MV-4-11 (cell line): ENCODE measurements at places on chromosomes 11 and 22.

DNA sequence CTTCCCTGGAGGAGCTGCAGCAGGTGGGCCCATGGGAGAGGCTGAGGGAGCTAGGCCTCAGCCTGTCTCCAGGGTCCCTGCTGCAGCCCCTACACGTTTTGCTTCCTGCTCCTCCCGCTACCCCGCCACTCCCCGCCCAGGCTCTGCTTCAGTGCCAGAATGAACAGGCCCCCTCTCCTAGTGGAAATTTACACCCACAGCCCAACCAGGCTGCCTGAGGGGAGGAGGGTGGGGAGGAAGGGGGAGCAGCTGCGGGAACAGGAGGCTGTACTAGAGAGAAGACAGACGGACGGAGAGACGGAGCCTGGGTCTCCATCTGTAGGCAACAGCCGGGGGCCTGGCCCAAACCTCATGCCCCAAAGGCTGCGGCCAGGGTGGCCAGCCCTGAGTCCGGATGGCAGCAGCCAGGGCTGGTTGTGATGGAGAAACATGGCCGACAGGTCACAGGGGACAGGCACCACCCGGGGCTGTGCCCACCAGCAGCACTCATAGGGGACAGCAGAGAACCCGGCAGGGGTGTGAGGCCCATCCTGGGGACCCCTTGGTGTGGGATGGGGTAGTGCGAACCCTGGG is 20.6 kb downstream of the FLRT1 start:
- DNase-seq = no peak

- DNase-seq = no peak
Observed at GRCh38 chr11:2320568-2321310, 18.9 kb downstream of the TSPAN32 start.

- DNase-seq = no peak
Observed at GRCh38 chr11:64755681-64756361, 4.0 kb downstream of the PYGM start.

DNA sequence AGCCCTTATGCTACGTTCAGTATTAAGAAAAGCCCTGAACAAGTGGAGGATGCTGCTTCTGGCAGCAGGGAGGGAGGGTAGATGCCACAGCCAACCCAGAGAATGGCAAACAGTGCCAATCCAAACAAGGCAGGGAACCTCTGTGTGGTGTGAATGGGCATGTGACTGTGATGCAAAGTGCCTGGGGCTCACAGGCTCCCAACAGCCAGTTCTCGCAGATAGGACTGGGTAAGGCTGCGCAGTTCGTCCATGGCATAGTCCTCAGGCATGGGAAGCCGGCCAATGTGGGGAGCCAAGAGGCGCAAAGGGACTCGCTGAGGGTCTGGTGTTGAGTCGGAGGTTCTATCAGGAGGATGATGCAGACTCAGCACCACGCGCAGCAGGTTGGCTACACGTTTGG is 4.8 kb upstream of the CHRNA10 start:
- DNase-seq = no peak

- DNase-seq = peak; percentile 69
Observed at GRCh38 chr11:126355324-126355925, at the start of gene ST3GAL4. ST3GAL4 (plus strand) TSS chr11:126355686; CDS start chr11:126406156, 50,470 bp downstream.

GRCh38 chr22:39236321-39237317 is 8.2 kb downstream of the PDGFB start:
- peak; percentile 95 for DNase-seq

DNA sequence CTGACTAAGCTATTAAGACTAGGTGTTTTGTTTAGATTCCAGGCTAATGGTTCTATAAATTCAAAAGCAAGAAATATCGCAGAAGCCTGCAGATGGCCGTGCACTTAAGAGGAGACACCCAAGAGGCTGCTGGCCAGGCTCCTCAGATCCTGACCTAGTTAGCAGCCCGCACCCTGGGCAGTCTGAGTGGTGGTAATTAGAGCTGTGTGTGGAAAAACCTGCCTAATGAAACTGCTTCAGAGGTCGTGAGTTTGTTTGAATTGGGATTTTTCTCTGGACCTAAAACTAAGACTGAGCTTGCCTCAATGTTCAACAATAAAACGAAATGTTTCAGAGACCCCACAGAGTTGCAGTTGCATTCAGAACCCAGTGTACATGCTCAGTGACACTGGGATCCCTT is 627.7 kb downstream of the OPCML start:
- DNase-seq = no peak

DNA sequence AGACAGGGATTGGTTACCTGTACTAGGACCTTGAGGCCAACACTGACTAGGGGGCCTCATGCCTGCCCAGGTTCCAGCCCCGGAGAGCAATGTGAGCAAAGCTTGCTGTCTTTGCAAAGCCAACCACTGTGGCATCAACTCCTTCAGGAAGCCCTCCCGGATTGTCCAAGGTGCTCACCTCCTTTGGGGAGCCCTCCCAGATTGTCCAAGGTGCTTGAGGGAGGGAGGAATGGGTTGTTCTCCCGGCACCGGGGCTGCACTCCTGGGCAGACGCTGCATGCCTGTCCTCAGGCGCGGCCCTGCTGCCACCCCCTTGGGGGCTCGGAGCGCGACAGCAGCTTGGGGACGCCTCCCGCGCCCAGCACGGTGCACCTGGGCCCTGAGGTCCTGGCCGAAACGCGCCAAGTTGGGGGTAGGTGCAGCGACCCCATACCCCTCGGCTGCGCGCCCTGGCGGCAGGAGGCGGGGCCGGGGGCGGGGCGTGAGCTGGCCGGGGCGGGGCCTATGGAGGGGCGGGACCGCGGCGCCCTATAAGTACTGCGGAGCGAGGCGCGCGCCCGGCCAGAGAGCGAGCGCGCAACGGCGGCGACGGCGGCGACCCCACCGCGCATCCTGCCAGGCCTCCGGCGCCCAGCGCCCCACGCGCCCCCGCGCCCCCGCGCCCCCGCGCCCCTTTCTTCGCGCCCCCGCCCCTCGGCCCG is at the start of gene CD81:
CD81 (plus strand) TSS at position 560 of the 701 bp plus-strand sequence. CDS start 240 bp downstream, outside the sequence.
- no peak for DNase-seq

DNA sequence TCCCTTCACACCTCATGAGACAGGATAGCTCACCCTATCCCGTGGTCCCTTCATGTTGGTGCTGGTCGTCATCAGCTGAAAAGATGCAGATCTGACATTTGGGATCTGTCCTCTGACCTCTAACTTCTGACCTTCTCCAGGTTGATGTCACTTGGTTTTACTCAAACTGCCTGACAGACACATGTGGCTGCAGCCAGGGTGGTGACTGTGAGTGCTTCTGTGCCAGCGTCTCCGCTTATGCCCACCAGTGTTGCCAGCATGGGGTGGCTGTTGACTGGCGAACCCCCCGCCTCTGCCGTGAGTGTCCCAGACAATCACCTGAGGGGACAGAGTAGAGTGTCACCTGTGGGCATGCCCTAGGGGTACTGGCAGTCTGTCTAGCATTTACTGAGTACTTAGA is 49.7 kb downstream of the OTOG start:
- no peak for DNase-seq
